ENCODE measurements at places on chromosomes 11 and 22. TPM values are rescaled to one million over a fixed set of nuclear protein-coding genes. Genes with fewer than 3 reads are reported as not detected.

Gene RCOR2
- total RNA-seq = 0.37 TPM

- no peaks in the 10 kb centered on the region for H3K36me3 ChIP-seq
- no peaks in the 10 kb centered on the region for H3K4me1 ChIP-seq
- H3K4me3 ChIP-seq = no peak overlapping the region
Measured at GRCh38 chr11:2742201-2742600, 42.4 kb upstream of the KCNQ1OT1 start.

GRCh38 chr11:9121469-9121796 lies 30.0 kb upstream of the SCUBE2 start:
- peaks cover 3% of the 10 kb centered on the region for H3K4me1 ChIP-seq
- H3K4me3 ChIP-seq = no peak overlapping the region
- no peak for DNase-seq

- H3K27ac ChIP-seq = no peak overlapping the region
- DNase-seq = no peak
- no peaks in the 10 kb centered on the region for H3K4me1 ChIP-seq
- H3K36me3 ChIP-seq = no peaks in the 10 kb centered on the region
- no peak overlapping the region for H3K4me3 ChIP-seq
- H3K27me3 ChIP-seq = no peaks in the 10 kb centered on the region
Measured at GRCh38 chr22:43288807-43289420, 54.3 kb downstream of the SCUBE1 start.

DNA sequence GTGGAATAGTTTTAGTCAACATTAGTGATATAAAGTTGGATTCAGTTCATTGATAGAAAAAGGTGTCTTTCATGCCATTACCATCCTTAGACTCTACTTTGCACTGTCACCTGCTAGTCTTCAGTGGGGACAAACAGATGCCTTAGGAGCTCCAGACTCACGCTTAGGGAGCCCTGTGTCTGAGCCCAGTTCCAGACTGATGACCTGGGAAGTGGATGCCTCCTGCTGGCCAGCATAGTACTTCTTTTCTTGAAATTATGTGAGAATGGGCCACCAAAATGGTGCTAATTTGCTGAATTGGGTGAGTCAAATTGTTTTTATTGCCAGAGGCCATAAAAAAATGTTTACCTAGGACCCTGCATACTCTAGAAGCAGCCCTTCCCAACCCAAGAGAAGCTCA lies 53.9 kb downstream of the NOX4 start:
- H3K4me1 ChIP-seq = no peaks in the 10 kb centered on the region
- DNase-seq = no peak
- no peaks in the 10 kb centered on the region for H3K27me3 ChIP-seq
- H3K36me3 ChIP-seq = no peaks in the 10 kb centered on the region
- no peak overlapping the region for H3K4me3 ChIP-seq
